ENCODE measurements at places on chromosomes 13 and 19.

DNA sequence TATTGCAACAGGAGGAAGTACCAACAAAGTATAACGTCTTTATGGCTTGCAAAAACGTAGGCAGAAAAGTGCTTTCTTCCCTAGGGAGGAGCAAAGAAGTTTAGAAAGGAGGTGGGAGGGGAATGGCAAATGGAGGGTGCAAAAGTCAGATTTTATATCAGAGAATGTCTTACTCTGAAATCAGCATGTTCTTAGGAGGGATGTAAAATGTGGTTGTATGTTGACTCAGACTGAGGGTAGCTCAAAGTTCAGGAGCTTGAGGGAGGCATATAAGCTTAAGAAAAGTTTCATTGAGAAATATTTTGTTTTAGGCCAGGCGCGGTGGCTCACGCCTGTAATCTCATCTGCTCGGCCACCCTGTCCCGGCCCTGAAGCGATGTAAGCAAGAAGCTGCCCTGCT is 1.7 kb downstream of the ZNF90 start:
- no peak for DNase-seq

GRCh38 chr19:7970716-7971448 is 27.4 kb upstream of the TIMM44 start:
- DNase-seq: peak; percentile 37

DNA sequence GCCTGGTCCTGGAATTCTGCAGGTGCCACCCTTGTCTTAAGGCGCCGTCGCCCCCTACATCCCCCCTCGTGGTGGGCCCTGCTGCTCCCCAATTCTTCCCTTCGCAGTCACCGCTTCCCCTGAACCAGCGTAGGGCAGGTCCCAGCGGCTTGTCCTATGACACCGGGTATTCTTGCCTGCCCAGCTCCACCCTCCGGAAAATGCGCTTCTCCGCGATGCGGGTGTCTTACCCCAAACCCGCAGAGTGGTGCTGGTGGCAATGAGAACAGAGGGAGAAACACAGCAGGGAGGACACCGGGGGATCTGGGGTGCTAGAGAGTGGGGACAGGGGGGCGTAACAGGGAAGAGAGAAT is 9.0 kb downstream of the ZNF808 start:
- DNase-seq: no peak

DNA sequence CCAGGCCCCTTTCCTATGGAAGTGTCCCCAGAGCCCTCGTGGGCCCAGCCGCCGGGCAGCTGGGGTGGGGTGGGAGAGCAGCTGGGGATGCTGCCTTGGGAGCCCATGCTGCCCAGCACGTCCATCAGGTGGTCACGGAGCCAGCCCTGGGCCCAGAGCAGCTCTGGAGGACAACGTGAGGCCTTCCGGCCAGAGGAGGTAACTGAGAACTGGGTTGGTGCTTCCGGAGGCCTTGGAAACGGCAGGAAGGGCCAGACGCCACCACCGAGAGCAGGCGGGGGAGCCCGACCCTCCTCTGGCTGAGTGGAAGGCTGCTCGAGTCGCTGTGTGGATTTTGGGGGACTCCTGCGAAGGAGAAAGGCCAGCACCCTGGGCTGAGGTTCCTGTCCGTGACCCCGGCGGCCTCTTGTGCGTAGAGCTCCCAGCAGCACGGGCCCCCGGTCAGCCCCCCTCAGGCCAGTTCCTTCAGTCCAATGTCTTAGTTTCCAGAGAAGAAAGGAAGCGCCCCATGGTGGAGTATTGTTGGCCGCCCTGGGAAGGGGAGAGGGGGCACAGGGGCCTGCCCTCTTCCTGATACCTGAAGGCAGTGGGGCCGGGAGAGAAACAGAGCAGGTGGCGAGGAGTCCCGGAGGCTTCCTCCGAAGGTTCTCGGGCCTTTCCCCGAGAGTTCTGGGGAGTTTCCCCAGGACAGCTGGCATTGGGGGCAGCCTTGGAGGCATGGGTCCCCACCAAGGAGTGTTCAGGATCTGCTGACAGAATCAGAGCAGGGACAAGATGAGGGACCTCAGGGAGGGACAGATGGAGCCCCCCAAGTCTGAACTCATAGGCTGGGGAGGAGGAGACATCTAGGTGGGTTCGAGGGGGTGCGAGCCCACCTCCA is 68.8 kb downstream of the MLLT1 start:
- DNase-seq: no peak

DNA sequence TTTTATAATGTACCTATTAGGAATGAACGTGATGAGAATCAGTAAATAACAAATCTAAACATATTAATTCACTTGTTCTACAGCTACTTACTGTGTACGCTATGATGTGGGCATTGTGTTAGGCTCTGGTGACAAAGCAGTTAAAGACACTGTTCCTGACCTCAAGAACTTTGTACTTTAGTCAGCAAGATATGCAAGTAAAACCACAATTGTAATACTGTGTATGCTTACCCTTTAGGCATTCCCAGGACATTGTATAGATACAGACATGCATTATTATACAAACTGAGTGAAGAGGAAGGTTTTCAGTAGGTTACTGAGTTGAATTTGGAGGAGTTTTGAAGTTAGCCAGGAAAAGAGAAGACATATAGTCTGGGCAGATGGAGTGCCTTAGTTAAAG is 435.8 kb downstream of the HS6ST3 start:
- DNase-seq: no peak

All from muscle of back (tissue), 13 donors.